ENCODE measurements at places on chromosomes 1 and 21.
A peak's percentile ranks its signal among the peaks of the same experiment; 100 is the strongest.

DNA sequence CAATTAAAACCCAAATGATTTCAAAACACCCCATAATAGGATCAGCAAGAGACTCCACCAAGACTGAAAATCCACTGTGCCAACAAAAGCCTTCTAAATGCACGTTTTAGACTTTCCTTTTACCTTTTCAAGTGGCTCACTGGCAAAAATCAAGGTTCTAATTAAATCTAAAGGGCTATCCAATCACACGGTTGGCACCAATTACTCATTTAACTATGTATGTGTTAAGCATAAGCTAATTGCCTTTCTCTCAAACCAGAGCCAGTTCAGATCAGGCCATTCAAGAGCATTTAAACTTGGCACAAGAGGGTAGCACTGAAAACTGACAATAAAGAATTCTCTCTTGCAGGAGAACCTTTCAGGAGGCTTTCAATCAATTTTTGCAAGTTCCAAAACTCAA is 139.5 kb downstream of the RGS7 start:
- H3K4me3 ChIP-seq, result no peak overlapping the region
- H3K4me1 ChIP-seq, result no peaks in the 10 kb centered on the region
- no peaks in the 10 kb centered on the region for H3K27me3 ChIP-seq
- no peaks in the 10 kb centered on the region for H3K36me3 ChIP-seq
- no peak for DNase-seq
- no peak overlapping the region for H3K27ac ChIP-seq

DNA sequence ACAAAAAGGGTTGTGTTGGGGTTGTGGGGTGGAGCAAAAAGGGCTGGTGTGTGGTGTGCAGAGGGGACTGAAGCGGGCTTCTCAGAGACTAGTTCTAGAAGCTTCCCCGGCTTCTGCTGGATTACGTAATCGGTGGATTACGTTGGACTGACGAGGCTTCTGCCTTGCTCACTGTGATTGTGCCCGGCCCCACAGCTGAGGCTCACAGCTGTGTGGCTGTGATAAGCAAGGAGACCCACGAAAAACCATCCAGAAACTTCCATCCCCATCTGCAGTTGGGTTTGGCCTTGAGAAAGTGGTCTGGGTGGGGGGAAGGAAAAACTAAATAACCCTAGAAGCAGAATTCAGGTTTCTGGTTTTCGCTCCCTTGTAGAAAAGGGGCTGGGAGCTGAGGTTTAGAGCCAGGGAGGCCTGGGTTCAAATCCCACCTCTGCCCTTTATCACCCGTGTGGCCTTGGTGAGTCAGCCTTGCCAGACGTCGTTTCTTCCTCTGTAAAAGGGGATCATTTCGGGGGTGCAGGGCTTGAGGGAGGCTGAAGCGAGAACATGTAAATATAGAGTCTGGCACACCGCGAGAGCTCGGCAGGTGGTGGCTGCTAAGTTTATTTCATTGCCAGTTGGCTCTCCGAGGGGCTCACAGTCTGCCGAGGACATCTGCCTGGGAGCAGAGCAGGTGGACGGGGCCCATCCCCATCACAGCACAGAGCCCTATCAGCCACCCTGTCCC is 30.4 kb upstream of the DISP3 start:
- no peak for DNase-seq
- no peaks in the 10 kb centered on the region for H3K4me1 ChIP-seq
- no peak overlapping the region for H3K4me3 ChIP-seq
- no peaks in the 10 kb centered on the region for H3K27me3 ChIP-seq
- no peak overlapping the region for H3K27ac ChIP-seq

- DNase-seq, result no peak
- H3K27me3 ChIP-seq, result no peaks in the 10 kb centered on the region
- H3K36me3 ChIP-seq, result no peaks in the 10 kb centered on the region
Measured at GRCh38 chr1:153544453-153545066, 1.0 kb downstream of the S100A4 start.

- H3K4me3 ChIP-seq, result no peak overlapping the region
- no peaks in the 10 kb centered on the region for H3K36me3 ChIP-seq
- H3K27me3 ChIP-seq, result no peaks in the 10 kb centered on the region
- no peak for DNase-seq
Measured at GRCh38 chr1:159879136-159879535, 16.7 kb upstream of the VSIG8 start.

DNA sequence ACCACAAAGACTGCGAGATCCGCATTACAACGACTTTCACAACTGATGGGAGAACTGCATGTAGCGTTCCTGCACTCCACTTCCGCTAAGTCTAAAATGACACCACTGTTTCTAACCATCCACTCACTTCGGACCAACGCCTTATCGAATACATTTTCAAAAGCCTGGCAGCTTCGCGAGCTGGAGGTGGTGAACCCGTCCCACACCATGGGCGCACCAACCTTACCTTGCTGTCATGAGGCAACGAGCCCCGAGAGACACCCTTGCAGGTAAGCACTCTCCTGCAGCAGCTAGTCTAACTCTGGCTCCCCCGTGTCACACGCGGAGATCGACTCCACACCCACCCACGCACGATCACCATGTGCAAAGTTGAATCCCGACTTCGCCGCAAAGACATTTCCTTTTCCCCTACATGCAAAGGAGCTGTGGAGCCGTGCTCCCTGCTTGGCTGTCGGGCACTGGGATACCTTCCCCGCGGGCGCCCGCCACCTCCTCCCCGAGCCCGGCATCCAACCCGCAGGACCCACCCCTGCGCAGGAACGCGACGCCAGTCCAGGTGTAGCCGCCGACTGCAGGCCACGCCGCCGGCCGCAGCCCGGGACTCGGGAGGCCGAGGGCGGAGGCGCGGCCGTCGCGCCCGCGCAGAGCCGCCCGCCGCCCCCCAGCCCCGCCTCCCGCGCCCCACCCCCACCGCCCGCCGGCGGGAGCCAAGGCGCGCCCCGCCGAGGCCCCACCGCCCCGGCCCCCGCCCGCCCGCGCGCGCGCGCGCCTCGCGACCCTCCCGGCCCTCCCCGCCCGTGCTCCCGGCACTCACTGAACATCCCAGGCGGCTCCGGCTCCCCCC is 629 bp downstream of the TAF5L start:
- no peak for DNase-seq
- H3K4me3 ChIP-seq, result peak overlapping the region; percentile 96
- H3K27me3 ChIP-seq, result no peaks in the 10 kb centered on the region
- no peak overlapping the region for H3K27ac ChIP-seq

DNA sequence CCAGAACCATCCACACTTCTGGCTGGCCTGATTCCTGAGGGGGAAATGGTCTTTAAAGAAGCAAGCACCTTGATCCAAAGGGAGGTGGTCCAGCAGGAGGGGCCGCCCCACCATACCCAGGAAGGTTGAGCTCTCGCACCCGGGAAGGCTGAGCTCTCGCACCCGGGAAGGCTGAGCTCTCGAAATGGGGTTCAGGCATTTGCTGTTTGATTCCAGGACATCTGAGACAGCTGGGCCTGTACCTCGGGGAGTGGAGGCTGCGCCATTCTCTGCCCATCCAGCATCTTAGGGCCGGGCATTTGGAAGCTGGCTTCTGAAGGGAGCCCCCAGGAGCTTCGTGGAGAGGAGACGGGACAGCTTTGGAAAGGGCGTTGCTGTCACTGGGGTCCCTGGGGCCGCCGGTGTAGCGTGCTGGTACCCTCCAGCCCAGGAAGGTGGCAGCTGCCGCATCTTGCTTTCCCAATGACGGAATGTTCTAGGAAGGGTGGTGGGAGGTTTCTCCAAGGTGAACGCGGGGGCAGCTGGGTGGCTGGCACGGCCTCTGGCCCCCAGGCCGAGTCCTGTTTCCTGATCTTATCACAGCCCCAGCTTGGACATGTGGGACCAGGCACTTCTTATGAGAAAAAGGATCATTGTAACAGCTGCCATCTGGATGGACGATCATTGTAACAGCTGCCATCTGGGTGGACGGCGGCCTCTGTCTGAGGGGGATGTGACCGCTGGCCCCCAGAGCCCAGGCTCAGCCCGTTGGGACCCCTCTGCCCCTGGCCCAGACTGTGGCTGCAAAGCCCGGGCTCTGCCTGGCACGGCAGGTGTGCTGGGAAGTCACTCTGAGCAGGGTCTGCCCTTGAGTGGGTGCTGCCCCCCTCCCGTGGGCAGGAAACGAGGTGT is 61.6 kb downstream of the COL18A1 start:
- no peak overlapping the region for H3K4me3 ChIP-seq
- peaks cover 14% of the 10 kb centered on the region for H3K36me3 ChIP-seq
- no peak for DNase-seq
- no peaks in the 10 kb centered on the region for H3K4me1 ChIP-seq
- no peak overlapping the region for H3K27ac ChIP-seq
- H3K27me3 ChIP-seq, result no peaks in the 10 kb centered on the region

DNA sequence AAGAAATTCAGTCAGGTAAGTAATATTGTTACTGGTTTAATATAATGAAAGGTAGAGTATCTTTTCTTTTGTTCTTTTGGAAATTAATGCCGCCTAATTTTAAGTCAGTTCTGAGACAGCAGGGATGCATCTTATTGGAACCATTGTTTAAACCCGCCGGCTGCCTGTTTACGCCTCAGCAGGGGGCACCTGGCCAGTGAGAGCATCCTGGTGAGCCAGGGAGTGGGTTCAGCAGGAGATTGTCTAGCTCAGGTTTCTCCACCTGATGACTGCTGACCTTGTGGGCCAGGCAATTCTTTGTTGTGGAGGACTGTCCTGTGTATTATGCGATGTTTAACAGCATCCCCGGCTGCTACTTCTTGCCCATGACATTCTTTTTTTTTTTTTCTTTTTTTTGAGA is 30.2 kb downstream of the CHAF1B start:
- DNase-seq, result no peak
- H3K27me3 ChIP-seq, result no peaks in the 10 kb centered on the region
- H3K4me1 ChIP-seq, result no peaks in the 10 kb centered on the region
- no peak overlapping the region for H3K4me3 ChIP-seq

- peak; percentile 49 for DNase-seq
- H3K4me1 ChIP-seq, result no peaks in the 10 kb centered on the region
- H3K36me3 ChIP-seq, result no peaks in the 10 kb centered on the region
- H3K27ac ChIP-seq, result no peak overlapping the region
- no peak overlapping the region for H3K4me3 ChIP-seq
- H3K27me3 ChIP-seq, result no peaks in the 10 kb centered on the region
Measured at GRCh38 chr21:45859041-45859761, 122.4 kb upstream of the COL6A1 start.

- no peaks in the 10 kb centered on the region for H3K27me3 ChIP-seq
- no peaks in the 10 kb centered on the region for H3K4me1 ChIP-seq
- H3K4me3 ChIP-seq, result no peak overlapping the region
- no peak for DNase-seq
- no peaks in the 10 kb centered on the region for H3K36me3 ChIP-seq
- H3K27ac ChIP-seq, result no peak overlapping the region
Measured at GRCh38 chr1:91827087-91827458, 58.9 kb downstream of the TGFBR3 start.

- H3K36me3 ChIP-seq, result no peaks in the 10 kb centered on the region
- H3K27me3 ChIP-seq, result no peaks in the 10 kb centered on the region
- DNase-seq, result no peak
- H3K4me1 ChIP-seq, result peaks cover 21% of the 10 kb centered on the region
Measured at GRCh38 chr1:64470665-64471217, 812 bp downstream of the CACHD1 start.

DNA sequence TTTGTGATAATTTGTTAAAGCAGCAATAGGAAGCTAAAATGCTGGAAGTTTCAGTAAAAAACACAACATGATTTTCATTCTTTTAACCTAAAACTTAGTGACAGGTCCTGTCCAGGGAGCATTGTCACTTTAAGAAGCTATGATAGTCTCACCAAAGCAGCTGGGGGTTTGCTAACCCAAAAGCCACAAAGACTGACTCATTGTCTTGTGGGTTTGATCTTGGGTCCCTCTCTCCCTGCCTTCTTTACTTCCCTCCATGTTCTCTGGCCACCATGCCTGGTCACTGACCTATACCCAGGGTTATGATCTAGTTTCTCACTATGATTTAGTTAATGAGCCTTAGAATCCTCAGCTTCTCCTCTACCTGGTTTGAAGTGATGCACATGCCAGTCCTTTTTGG is 213.5 kb upstream of the PTGFR start:
- no peaks in the 10 kb centered on the region for H3K27me3 ChIP-seq
- DNase-seq, result no peak
- H3K4me1 ChIP-seq, result no peaks in the 10 kb centered on the region
- no peak overlapping the region for H3K27ac ChIP-seq
- no peak overlapping the region for H3K4me3 ChIP-seq
- no peaks in the 10 kb centered on the region for H3K36me3 ChIP-seq

- H3K4me3 ChIP-seq, result no peak overlapping the region
- no peak overlapping the region for H3K27ac ChIP-seq
- H3K36me3 ChIP-seq, result no peaks in the 10 kb centered on the region
- H3K4me1 ChIP-seq, result no peaks in the 10 kb centered on the region
- no peak for DNase-seq
Measured at GRCh38 chr21:16117851-16118590, 388.2 kb downstream of the USP25 start.

- H3K4me1 ChIP-seq, result no peaks in the 10 kb centered on the region
- H3K27me3 ChIP-seq, result no peaks in the 10 kb centered on the region
- no peak overlapping the region for H3K27ac ChIP-seq
- no peaks in the 10 kb centered on the region for H3K36me3 ChIP-seq
- DNase-seq, result no peak
- no peak overlapping the region for H3K4me3 ChIP-seq
Measured at GRCh38 chr21:27275294-27275927, 308.5 kb upstream of the ADAMTS5 start.

GRCh38 chr1:89262643-89263042 is 10.0 kb downstream of the GBP5 start:
- H3K4me1 ChIP-seq, result peaks cover 3% of the 10 kb centered on the region
- H3K4me3 ChIP-seq, result no peak overlapping the region
- DNase-seq, result no peak
- H3K27me3 ChIP-seq, result no peaks in the 10 kb centered on the region

DNA sequence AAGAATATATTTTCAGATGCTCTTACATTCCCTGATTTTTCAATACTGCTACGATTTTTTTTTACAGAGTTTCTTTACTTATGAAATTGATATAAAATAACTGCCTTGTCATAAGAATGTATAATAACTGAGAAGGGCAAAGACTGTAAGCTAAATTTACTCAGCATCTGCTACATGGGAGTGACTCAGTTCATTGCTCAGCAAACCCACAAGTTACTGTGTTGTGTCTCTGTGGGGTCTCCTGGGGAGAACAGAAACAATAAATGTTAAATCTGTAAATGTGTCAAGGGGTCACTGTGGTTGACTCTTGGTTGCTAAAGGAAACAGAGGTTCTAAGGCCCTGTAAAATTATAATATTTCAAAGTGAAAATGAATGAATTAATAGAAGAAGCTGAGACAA is 210.3 kb upstream of the CACYBP start:
- DNase-seq, result no peak
- no peak overlapping the region for H3K4me3 ChIP-seq
- H3K27ac ChIP-seq, result no peak overlapping the region
- H3K36me3 ChIP-seq, result no peaks in the 10 kb centered on the region
- H3K27me3 ChIP-seq, result no peaks in the 10 kb centered on the region
- peaks cover 2% of the 10 kb centered on the region for H3K4me1 ChIP-seq

DNA sequence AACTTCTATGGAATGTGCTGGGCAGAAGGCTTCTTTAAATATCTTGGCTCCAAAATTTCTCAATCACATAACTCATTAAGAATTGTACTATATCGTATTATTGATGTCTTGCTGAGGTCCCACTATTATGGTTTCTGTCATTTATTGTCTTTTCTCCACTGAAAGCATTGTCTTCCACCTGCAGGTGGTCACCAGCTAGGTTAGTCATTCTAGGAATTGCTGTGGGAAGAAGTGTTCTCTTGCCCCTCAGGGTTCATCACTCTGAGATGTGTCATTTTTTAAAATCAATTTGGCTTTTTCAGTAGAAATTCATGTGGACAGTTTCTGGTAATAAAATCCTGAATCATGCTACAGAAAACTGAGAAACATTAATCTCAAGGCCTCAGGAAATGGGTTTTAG is 66.1 kb downstream of the NCAM2 start:
- H3K4me3 ChIP-seq, result no peak overlapping the region
- DNase-seq, result no peak
- no peaks in the 10 kb centered on the region for H3K27me3 ChIP-seq
- no peak overlapping the region for H3K27ac ChIP-seq
- H3K36me3 ChIP-seq, result no peaks in the 10 kb centered on the region
- H3K4me1 ChIP-seq, result no peaks in the 10 kb centered on the region
